ENCODE measurements at places on chromosomes 6 and 20. TPM values are rescaled to one million over a fixed set of nuclear protein-coding genes. Genes with fewer than 3 reads are reported as not detected.

DNA sequence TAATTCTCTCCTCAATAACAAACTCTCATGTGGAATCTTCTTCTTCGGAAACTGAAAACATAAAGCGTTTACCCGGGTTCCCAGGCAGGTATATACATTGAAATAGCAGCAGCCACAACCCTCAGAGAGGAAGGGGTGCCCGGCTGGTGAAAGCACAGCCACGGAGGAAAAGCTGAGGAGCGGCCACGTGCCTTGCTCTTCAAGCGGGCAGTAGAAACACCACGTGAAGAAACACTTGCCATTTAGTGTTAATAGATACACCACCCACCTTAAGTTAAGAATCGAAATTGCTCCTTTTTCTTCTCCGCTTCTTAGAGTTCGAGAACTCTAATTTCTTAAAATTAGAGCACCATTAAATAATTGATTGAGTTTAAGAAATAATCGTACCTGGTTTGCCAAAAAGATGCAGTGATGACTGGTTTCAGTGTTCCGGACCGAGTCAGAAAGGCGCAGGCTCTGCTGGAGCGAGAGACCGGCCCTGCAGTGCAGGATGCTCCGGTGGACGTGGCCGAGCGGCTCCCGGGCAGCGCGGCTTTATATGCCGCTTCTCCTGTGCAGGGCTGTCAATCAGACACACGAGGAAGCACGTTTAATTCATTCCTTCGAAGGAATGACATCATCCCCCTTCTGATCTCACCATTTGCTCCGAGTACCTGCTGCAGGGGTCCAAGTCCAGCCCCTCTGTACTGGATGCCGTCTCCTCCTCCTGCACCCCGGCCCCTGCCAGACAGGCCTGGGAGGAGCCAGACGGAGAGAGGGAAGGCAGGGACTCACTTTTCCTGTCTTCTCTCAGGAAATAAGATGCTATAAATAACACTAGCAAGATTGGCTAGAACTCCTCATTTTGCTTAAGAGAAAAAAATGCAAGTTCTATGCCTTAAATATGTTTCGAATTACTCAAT lies at the start of gene THBS2:
THBS2 (minus strand) TSS at position 510 of the 902 bp plus-strand sequence. CDS start 3,062 bp downstream, outside the sequence.
- DNase-seq, result peak; percentile 83

- DNase-seq, result no peak
These were observed 474 bp downstream of the RBM38 start for GRCh38 chr20:57391439-57392301.

DNA sequence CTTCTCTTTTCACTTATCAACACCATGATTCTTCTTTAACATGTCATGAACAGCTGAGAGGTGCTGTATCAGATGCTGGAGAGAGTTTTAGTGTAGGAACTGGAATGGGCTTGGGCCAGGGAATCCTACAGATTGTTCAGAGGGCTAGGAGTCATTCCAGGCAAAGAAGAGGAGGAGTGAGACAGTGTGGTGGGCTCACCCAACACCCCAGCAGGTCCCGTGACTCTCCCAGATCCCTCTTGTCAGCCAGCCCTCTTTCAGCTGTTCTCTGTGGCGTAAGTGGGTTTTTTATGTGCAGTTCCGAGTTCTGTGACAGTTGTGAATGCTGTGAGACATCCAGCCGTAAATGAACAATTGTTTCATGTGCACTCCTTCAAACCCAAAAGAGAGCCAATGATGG lies 31.4 kb upstream of the CEP162 start:
- no peak for DNase-seq

DNA sequence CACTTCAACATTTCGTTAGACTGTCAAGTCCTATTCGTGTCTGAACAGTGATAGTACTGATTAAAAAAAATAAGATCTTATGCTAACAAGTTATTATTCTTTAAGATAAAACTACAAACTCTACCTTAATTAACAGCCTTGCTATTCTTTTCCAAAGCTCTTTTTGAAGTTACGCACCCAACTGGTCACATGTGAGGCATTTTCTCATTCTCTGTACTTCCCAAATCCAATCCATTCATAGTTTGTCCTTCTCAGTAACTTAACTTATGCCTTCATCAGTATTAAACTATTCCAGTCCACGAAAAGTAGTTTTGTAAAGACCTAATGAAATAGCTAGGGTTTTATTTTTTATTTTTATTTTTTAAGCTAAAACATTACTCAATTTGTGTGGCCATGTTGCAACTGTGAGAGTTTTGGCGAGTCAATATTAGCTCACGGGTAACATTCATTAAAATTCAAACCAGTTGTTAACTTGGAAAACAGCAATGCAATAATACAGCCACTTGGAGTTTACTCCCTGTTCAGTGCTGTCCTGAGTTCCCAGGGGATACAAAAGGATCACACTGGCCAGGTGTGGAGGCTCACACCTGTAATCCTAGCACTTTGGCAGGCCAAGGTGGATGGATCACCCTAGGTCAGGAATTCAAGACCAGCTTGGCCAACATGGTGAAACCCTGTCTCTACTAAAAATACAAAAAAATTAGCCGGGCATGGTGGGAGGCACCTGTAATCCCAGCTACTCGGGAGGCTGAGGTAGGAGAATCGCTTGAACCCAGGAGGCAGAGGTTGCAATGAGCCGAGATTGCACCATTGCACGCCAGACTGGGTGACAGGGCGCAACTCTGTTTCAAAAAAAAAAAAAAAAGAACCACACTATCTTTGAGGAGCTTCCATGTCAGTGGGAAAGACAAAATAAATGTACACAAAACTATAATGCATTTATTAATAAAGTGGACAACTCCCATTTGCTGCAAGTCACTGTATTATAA lies 27.9 kb upstream of the EEF1A1 start:
- DNase-seq, result no peak

The WFDC5 gene
- total RNA-seq, result 391 TPM

The SOX12 gene
- 6.3 TPM for total RNA-seq

Measured in suprapubic skin (tissue), 4 donors.